ENCODE measurements at places on chromosomes 4 and X.

- DNase-seq = no peak
These were observed 69.5 kb downstream of the APBB2 start for GRCh38 chr4:41144812-41145211.

GRCh38 chr4:95546866-95547714 is 1.7 kb downstream of the UNC5C start:
- DNase-seq = no peak

GRCh38 chr4:72531322-72531721 is 37.7 kb downstream of the ADAMTS3 start:
- DNase-seq = no peak

DNA sequence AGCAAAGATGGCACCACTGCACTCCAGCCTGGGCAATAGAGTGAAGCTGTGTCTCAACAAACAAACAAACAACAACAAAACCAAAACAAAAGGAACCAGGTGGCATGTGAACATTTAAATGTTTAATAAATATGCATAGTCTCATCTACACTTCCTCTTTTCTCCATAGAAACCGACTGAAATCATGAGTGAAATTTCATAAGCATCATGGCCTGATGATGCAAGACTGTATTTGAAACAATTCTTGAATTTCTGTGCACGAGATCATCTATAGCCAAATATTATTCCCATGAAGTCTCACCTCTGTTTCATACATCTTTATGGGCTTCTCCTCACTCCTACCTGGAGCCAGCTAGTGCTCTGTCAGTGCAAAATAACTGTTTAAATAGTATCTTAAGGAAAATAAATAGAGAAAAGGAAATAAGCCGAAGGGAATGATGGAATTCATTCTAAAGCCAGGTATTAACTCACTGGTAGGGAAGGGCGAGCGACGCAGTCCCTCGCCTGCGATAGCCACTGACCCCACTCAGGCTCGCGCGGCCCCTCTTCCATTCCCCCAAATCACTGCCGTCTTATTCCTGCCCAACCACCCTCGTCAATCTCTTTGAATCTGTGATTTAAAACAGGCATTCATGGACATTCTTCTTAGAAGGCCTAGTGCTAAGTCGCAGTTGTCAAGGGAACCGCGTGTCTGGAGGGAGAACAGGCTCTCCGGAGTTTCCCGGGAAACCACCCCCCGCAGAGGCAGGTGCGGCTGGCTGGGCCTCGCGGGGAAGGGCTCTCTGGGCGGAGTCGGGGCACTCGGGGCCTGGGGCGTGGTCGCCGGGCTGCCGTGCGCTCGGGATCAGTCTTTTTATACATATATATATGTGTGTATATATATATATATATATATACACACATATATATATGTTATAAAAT is 52.4 kb upstream of the TRIM2 start:
- DNase-seq = no peak

DNA sequence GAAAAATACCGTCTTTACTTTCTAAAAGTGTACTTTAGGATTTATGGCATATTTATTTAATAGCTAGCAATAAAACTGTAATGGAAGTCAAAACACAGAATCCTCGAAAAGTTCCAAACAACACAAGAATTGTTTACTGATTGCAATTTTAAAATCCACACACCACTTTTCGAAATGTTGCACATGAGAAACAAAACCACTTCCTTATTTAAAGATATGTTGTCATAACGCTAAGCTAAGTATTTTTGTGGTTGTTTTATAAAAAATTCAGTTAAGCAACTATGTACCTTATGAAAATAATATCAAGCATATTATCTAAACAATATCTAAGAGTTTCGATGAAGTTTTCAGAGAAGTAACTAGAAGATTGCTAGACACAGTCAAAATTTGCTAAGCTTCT is 344 bp downstream of the TMPRSS11D start:
- no peak for DNase-seq

GRCh38 chr4:111018216-111018615 is 395.3 kb upstream of the PITX2 start:
- no peak for DNase-seq

GRCh38 chrX:38181357-38181756 is 39.3 kb downstream of the SRPX start:
- DNase-seq = no peak

DNA sequence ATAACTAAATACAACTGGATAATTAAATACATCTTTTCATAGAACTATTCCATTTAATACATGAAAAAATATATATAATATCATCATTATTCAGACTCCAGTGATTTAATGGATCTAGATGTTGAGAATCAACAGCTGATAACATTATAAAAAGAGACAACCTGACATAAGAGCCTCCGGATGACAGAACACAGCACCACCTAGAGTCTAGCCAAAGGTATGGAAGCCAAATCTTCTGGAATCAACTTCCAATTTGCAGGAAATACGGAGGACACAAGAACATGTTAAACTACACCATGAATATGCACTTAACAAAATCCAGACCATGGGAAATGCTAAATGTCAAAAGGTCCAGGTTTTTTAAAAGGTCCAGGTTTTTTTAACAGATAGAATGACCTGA is 55.0 kb downstream of the LRBA start:
- no peak for DNase-seq

GRCh38 chrX:39667191-39667590 is 430.6 kb downstream of the BCOR start:
- no peak for DNase-seq

Measured in T47D (cell line).